ENCODE measurements at places on chromosomes 2 and 18. TPM values are rescaled to one million over a fixed set of nuclear protein-coding genes. Genes with fewer than 3 reads are reported as not detected.

SATB2 gene
- total RNA-seq = 13.9 TPM

EFHD1 gene
- not detected for total RNA-seq

UGT1A10 gene
- not detected for total RNA-seq

SP140L gene
- total RNA-seq = 10.9 TPM

CNTNAP5 gene
- total RNA-seq = not detected

GALR1 gene
- not detected for total RNA-seq

TCF4 gene
- total RNA-seq = 57.6 TPM

STK36 gene
- total RNA-seq = 32.1 TPM

PREB gene
- total RNA-seq = 39.8 TPM

UGT1A1 gene
- not detected for total RNA-seq

SLC23A3 gene
- 1.8 TPM for total RNA-seq

MAP2 gene
- total RNA-seq = 51.0 TPM

MDH1B gene
- total RNA-seq = 1.8 TPM

ANO7 gene
- 0.50 TPM for total RNA-seq
